ENCODE measurements at places on chromosomes 5 and 9. TPM values are rescaled to one million over a fixed set of nuclear protein-coding genes. Genes with fewer than 3 reads are reported as not detected.

The ADRB2 gene
- total RNA-seq: 3.6 TPM

The SHISAL2B gene
- total RNA-seq: not detected

The MIGA2 gene
- total RNA-seq: 27.0 TPM

GRCh38 chr9:69785757-69786156, 25.9 kb upstream of the PTAR1 start:
- no peaks in the 10 kb centered on the region for H3K36me3 ChIP-seq
- peaks cover 5% of the 10 kb centered on the region for H3K4me1 ChIP-seq
- no peak overlapping the region for H3K4me3 ChIP-seq
- DNase-seq: peak; percentile 62
- peaks cover 10% of the 10 kb centered on the region for H3K27me3 ChIP-seq

DNA sequence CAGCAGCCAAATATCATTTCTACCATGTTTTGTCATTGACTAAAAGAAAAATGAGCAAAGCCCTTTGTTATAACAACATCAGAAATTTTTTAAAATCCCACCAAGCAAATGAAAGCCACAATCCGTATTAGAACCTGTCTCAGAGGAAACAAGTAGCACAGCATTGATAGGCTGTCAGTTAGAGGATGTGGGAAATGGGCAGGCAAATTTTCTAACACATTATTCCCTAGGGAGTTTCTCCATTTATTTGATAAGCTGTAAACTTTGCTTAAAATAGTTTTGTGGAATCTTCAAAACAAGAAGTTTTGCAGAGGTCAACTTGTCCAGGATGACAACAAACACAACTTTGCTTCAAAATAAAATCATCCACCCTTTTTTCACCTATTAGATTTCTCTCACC, 53.6 kb upstream of the APC start:
- peaks cover 80% of the 10 kb centered on the region for H3K4me1 ChIP-seq
- no peak for DNase-seq
- H3K27me3 ChIP-seq: no peaks in the 10 kb centered on the region
- peaks cover 5% of the 10 kb centered on the region for H3K36me3 ChIP-seq
- peak overlapping the region; percentile 61 for H3K4me3 ChIP-seq

The ZBTB26 gene
- total RNA-seq: 4.2 TPM

Data from HFFc6 (cell line).